ENCODE measurements at places on chromosomes 11 and 22.

GRCh38 chr11:57648801-57649735, 644 bp downstream of the YPEL4 start:
- no peak for DNase-seq

GRCh38 chr11:110715541-110715940, 3.3 kb upstream of the ARHGAP20 start:
- no peak for DNase-seq

DNA sequence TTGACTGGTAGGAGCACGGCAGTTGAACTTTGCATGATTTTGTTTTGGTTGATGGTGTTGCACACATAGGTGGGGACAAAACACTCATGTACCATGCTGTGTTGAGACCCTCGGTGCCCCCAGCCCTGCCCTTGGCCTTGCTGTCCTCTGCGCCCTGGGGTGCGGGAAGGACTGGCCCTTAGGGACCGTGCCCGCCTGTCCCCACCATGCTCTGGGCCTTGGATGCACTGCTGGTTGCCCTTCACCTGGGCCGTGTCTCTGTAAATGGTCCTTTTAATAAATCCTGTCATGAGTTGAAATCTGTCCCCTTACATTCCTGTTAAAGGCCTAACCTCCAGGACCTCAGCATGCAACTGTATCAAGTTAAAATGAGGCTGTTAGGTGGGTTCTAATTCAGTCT, 102.3 kb upstream of the ANO1 start:
- DNase-seq, result no peak

DNA sequence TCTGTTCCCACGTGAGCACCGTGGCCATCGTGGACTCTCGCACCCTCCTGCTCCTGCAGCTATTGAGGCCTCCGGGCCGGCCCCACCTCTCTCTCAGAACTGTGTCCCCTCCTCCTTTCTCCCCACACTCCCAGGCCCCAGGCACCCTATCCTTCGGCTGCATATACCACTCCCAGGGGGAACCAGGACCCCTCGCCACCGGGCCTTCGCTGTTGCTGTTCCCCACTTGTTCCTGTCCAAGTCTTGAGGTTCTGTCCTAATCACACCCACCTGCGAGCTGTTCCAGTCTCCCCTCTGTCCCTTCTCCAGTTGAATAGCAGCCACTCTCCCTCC, 43.0 kb upstream of the CDON start:
- no peak for DNase-seq

- DNase-seq, result no peak
Observed at GRCh38 chr11:131796541-131796940, 426.1 kb downstream of the NTM start.

- no peak for DNase-seq
Observed at GRCh38 chr11:65078151-65078550, 5.7 kb downstream of the CDCA5 start.

Measured in amygdala (tissue), 56 donors.